ENCODE measurements at places on chromosomes 16 and 17.

DNA sequence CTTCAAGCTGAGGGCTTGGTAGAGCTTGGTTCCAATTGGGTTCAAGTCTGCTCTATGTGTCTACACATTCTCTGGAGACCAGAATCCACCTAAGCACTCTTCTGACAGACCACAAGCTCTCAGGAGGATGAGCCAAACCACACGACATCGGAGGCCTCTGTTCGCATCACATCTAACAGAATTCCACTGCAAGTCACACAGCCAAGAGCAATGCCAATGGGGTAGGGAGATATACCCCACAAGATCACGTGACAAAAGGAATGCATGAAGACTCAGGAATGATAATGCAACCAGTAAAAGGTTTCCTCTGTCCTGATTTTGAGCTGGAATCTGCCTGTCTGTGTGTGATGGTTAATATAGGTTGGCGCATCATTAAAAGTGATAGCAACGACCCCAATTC is 46.6 kb upstream of the RPL38 start:
- no peaks in the 10 kb centered on the region for H3K4me1 ChIP-seq
- no peak overlapping the region for H3K4me3 ChIP-seq
- DNase-seq: no peak
- H3K27me3 ChIP-seq: peaks cover 4% of the 10 kb centered on the region
- no peak overlapping the region for H3K27ac ChIP-seq
- H3K36me3 ChIP-seq: no peaks in the 10 kb centered on the region

DNA sequence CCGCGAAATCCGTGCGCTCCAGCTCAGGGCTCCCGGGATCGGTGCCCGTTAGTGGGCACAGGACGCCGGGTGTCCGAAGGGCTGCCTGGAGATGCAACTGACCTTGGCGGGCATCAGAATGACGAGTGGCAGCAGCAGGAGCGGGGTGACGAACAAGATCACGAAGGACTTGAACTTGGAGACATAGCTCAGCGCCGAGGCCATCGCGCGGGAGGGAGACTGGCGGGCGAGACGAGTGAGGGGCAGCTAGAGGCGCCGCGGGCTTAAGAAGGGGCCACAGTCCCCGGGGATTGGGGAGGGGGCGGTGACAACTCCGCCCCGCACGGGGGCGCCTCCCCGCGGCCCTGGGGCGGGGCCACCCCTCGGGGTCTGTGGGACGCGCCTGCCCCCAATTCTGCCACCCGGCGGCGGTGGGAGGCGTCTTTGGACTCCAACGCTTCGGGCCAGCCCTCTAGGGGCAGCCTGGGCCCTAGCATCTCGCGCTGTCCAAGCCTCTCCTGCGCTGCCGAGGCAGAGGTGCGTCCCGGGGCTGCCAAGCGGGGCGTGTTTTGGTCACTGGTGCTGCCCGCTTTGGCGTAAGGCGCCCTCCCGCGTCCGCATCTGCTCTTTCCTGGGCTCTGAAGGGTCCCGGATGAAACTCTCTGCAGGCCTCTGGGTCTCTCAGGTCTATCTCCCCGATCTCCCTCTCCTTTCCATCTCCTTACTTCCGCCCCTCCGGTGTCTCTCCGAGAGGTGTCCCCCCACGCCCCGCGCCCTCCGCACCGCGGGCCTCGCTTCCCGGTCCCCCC is at the start of gene SLC13A5:
TSS of gene SLC13A5 (minus strand) at position 240 of the 788 bp plus-strand sequence. CDS start at position 204, 36 bp downstream.
- no peak within 1 kb of the TSS for H3K4me3 ChIP-seq
- no peaks in the 10 kb centered on the region for H3K36me3 ChIP-seq
- H3K27ac ChIP-seq: no peak within 1 kb of the TSS
- H3K4me1 ChIP-seq: peaks cover 6% of the 10 kb centered on the region

GRCh38 chr16:12210258-12210880 is 233.8 kb downstream of the SNX29 start:
- no peak overlapping the region for H3K4me3 ChIP-seq
- H3K27me3 ChIP-seq: no peaks in the 10 kb centered on the region
- DNase-seq: no peak
- no peaks in the 10 kb centered on the region for H3K4me1 ChIP-seq

GRCh38 chr17:4679658-4680057 is 24.3 kb downstream of the PELP1 start:
- H3K4me1 ChIP-seq: peaks cover 19% of the 10 kb centered on the region
- no peaks in the 10 kb centered on the region for H3K27me3 ChIP-seq

DNA sequence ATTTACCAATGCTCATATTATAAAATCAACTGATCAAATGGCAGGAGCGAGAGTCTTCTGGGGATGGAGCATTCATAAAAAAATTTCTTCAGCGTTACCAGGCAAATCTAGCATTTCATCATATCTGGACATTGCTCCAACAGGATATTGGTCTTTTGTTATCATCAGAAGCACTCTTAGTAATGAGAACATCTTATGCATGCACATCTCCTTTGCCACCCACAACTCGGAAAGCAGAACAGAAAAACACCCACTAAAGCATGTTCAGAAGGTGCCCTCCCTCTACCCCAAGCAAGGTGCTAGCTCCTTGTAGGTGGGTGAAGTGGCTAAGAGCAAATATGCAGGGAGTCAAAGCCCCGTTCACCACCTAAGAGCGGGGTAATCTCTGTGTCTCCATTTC is 18.9 kb downstream of the ARHGAP17 start:
- no peak overlapping the region for H3K4me3 ChIP-seq
- no peak overlapping the region for H3K27ac ChIP-seq
- H3K27me3 ChIP-seq: no peaks in the 10 kb centered on the region
- no peak for DNase-seq

DNA sequence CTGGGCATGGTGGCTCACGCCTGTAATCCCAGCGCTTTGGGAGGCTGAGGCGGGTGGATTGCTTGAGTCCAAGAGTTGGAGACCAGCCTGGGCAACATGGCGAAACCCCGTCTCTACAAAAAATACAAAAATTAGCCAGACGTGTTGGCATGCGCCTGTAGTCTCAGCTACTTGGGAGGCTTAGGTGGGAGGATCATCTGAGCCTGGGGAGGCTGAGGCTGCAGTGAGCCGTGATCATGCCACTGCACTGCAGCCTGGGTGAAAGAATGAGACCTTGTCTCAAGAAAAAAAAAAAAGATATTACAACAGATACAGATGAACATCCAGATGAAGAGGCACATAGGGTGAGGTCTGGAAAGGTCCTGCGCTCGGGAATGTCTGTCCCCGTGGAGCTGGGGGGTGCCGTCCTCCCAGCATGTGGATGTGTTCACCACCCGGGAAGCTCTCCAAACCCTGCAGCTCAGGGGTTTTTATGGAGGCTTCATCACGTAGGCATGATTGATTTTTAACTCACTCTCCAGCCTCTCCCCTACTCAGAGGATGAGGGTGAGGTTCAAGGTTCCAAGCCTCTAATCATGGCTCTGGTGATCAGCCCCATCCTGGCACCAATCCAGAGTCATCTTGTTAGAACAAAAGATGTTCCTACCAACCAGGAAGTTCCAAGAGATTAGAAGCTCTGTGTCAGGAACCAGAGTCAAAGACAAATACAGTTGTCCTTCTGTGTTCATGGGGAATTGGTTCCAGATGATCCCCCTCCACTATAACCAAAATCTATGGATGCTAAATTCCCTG is 85.0 kb upstream of the DNAJA2 start:
- no peaks in the 10 kb centered on the region for H3K36me3 ChIP-seq
- H3K27me3 ChIP-seq: no peaks in the 10 kb centered on the region
- no peaks in the 10 kb centered on the region for H3K4me1 ChIP-seq

- peaks cover 2% of the 10 kb centered on the region for H3K36me3 ChIP-seq
- no peaks in the 10 kb centered on the region for H3K27me3 ChIP-seq
- H3K4me3 ChIP-seq: no peak overlapping the region
Measured at GRCh38 chr16:70473446-70474319, 19.3 kb downstream of the FCSK start.

DNA sequence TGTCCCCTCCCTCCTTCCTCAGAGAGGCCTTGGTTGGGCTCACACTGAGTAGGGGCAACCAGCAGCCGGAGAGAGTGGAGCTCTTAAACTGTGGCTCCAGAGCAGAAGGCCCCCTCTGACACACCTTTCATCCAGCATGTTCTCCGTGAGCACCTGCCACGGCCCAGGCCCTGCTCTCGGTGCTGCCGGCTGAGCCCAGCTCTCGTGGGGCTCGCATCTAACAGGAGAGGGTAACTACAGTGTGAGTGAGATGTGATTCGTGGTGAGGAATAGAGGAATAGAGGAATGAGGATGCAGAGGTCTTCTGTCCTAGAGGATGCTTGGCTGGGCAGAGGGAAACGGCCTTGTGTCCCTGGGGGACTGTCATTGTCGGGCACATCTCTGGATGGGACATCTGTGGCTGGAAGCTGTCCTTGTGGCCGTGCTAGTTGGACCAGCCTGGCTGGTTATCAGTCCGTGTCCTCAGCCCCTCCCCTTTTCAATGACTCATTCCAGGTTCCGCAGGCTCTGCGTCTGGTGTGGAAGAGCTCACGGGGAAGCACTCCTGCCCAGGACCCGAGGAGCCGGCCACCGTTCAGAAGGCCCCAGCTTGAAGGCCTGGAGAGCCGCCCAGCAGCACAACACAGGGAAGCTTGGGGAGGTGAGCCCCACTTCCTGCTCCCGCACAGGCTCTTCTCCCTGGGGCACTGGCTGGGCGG is 11.9 kb upstream of the DNASE1 start:
- peak; percentile 23 for DNase-seq
- H3K27ac ChIP-seq: no peak overlapping the region
- peaks cover 20% of the 10 kb centered on the region for H3K4me1 ChIP-seq
- peaks cover 2% of the 10 kb centered on the region for H3K36me3 ChIP-seq

DNA sequence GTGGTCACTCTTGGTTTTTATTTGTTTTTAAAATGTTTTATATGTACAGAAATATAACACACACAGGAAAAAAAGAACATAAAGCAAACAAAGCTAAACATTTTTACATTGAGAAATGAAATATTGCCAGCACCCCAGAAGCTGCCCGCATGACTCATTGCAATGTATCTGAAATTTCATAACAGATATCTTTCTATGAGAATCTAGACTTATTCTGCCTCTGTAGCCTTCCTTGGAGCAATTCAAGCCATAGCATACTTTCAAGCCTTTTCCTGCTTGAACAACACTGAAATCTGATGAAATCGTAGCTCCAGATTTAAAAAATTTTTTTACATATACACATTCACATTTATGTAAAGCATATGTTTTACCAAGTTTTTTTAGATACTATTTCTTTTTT is 86.9 kb downstream of the RBBP6 start:
- H3K36me3 ChIP-seq: no peaks in the 10 kb centered on the region
- H3K27me3 ChIP-seq: peaks cover 5% of the 10 kb centered on the region
- H3K27ac ChIP-seq: no peak overlapping the region
- no peak for DNase-seq
- no peak overlapping the region for H3K4me3 ChIP-seq

- DNase-seq: no peak
- no peaks in the 10 kb centered on the region for H3K36me3 ChIP-seq
Measured at GRCh38 chr17:57927048-57927723, 28.0 kb downstream of the CUEDC1 start.

GRCh38 chr17:7916808-7917207 is 719 bp upstream of the RNF227 start:
- H3K27ac ChIP-seq: peak overlapping the region; percentile 14
- peaks cover 28% of the 10 kb centered on the region for H3K4me1 ChIP-seq
- DNase-seq: no peak
- peaks cover 2% of the 10 kb centered on the region for H3K36me3 ChIP-seq
- H3K27me3 ChIP-seq: no peaks in the 10 kb centered on the region
- peak overlapping the region; percentile 87 for H3K4me3 ChIP-seq

- peak overlapping the region; percentile 52 for H3K27ac ChIP-seq
- H3K27me3 ChIP-seq: no peaks in the 10 kb centered on the region
- H3K4me3 ChIP-seq: no peak overlapping the region
Measured at GRCh38 chr16:69555437-69555836, 10.3 kb upstream of the NFAT5 start.

- no peak overlapping the region for H3K4me3 ChIP-seq
- no peaks in the 10 kb centered on the region for H3K4me1 ChIP-seq
- no peak for DNase-seq
- H3K27me3 ChIP-seq: no peaks in the 10 kb centered on the region
Measured at GRCh38 chr16:48864055-48864454, 254.1 kb upstream of the N4BP1 start.

GRCh38 chr16:716200-716568 is 1.3 kb downstream of the METRN start:
- peak overlapping the region; percentile 60 for H3K4me3 ChIP-seq
- H3K4me1 ChIP-seq: peaks cover 25% of the 10 kb centered on the region
- peaks cover 14% of the 10 kb centered on the region for H3K27me3 ChIP-seq

DNA sequence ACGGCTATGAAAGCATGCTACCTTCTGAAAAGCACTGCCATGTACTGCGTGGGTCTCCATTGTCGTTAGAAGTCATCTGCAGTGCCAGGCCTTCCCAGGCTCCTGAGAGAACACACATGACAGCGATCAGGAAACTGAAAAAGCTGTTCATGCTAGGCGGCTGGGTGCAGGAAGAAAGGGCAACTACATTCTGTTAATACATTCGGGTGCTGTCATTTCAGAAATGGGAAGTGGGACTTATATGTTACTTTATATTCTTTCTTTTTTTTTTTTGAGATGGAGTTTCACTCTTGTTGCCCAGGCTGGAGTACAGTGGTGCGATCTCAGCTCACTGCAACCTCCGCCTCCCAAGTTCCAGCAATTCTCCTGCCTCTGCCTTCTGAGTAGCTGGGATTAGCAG is 19.9 kb downstream of the CFAP20 start:
- DNase-seq: no peak
- H3K4me1 ChIP-seq: peaks cover 6% of the 10 kb centered on the region
- H3K36me3 ChIP-seq: peaks cover 16% of the 10 kb centered on the region
- no peaks in the 10 kb centered on the region for H3K27me3 ChIP-seq

- H3K4me3 ChIP-seq: no peak overlapping the region
- H3K36me3 ChIP-seq: no peaks in the 10 kb centered on the region
- H3K27me3 ChIP-seq: peaks cover 3% of the 10 kb centered on the region
- no peak overlapping the region for H3K27ac ChIP-seq
Measured at GRCh38 chr17:54860617-54861470, 39.8 kb upstream of the TOM1L1 start.

DNA sequence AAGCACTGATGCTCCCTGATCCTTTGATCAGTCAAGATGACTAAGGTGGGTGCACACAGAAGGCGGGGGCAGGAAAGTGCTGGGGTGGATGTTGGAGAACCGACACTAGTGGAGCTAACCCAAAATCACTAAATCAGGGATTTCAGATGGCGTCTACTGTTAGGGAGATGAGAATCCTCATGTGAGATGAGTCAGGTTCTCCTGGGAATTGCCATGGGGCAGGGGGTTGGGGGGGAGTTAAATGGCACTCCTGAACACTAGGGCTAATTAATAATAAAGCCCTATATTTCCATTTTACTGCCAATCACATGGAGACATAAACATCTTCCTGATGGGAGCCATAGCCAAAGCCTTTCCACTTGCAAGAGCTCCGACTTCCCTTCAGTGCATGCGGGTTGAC is 804.1 kb downstream of the KCNJ18 start:
- no peaks in the 10 kb centered on the region for H3K36me3 ChIP-seq
- H3K27me3 ChIP-seq: no peaks in the 10 kb centered on the region
- no peak for DNase-seq
- no peak overlapping the region for H3K4me3 ChIP-seq

- H3K36me3 ChIP-seq: no peaks in the 10 kb centered on the region
- H3K27ac ChIP-seq: no peak overlapping the region
- no peak overlapping the region for H3K4me3 ChIP-seq
- H3K27me3 ChIP-seq: peaks cover 3% of the 10 kb centered on the region
- H3K4me1 ChIP-seq: peaks cover 3% of the 10 kb centered on the region
Measured at GRCh38 chr16:79395591-79395990, 204.9 kb downstream of the MAF start.

GRCh38 chr16:2530629-2531318 is 434 bp downstream of the CEMP1 start:
- H3K4me1 ChIP-seq: peaks cover 17% of the 10 kb centered on the region
- peak overlapping the region; percentile 98 for H3K27ac ChIP-seq
- H3K4me3 ChIP-seq: peak overlapping the region; percentile 82
- H3K36me3 ChIP-seq: peaks cover 4% of the 10 kb centered on the region
- no peaks in the 10 kb centered on the region for H3K27me3 ChIP-seq
